ENCODE measurements at places on chromosomes 5 and 9.

GRCh38 chr5:160462167-160462566 lies 40.5 kb downstream of the PTTG1 start:
- DNase-seq = no peak

GRCh38 chr5:14893381-14893780 lies 21.8 kb upstream of the ANKH start:
- no peak for DNase-seq

DNA sequence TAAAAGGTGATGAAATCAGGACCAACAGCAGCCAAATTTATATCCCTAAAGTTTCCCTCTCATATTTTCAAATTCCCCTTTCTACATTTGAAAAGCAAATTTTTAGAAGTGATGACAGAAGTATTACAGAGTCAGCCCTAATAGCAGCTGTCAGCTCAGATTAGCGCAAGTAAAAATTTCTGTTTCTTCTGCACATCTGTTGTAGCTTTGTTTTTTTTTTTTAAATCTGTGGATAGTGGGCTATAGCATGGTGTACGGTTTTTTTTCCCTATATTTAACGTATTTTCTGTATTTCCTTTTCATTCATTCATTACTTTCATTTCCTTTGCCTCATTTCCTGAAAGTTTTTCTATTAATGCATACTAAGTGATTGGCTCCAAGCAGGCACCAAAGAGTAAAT lies 99.1 kb downstream of the MACIR start:
- no peak for DNase-seq

GRCh38 chr5:68983043-68983442 lies 110.8 kb upstream of the SLC30A5 start:
- DNase-seq = no peak

GRCh38 chr9:95133325-95133705 lies 184.2 kb downstream of the FANCC start:
- no peak for DNase-seq

DNA sequence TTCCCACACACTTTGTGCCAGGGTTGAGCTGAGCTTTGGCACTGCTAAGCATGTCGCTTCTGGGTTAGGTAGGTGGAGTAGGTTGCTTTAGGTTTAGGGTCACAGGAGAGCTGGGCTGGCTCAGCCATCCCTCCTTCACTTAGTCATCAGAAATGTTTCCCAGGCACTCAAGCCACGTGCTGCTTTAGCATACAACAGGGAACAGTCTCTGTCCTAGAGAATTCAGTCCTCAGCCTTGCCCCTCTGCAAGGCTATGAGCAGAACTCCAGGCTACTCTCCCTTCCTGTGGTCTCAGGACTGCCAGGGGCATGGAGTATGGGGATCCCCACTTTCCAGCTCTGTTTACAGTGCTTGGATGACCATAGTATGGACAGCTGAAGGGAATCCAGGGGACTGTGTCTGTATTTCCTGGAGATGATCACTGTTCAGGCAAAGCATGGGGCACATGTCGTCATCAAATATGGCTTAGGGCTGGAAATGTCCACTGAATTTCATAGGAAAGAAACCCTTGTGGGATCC lies 7.5 kb upstream of the ANKRD33B start:
- DNase-seq = no peak

GRCh38 chr9:88814577-88814976 lies 176.7 kb upstream of the S1PR3 start:
- DNase-seq = peak; percentile 43

- no peak for DNase-seq
Observed at GRCh38 chr9:136584934-136585333, 39.1 kb upstream of the NOTCH1 start.

DNA sequence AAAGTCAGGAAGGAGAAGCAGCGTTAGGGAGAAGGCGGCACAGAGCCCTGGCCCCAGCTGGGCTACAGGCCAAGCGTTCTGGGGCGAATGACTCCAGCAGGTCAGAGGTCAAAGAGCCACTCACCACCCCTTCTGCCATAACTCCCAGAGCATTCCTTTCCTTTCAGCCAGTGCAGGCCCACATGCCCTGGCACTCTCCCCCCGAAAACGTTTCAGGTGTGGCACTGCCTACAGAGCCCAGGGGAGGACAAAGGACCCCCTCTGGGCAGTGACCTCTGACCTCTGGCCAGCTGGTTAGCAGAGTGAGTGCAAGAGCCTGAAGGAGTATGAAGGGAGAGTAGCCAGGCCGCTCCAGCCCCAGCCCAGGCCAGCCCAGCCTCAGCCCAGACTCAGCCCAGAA lies 4.9 kb downstream of the ABCA2 start:
- DNase-seq = no peak

DNA sequence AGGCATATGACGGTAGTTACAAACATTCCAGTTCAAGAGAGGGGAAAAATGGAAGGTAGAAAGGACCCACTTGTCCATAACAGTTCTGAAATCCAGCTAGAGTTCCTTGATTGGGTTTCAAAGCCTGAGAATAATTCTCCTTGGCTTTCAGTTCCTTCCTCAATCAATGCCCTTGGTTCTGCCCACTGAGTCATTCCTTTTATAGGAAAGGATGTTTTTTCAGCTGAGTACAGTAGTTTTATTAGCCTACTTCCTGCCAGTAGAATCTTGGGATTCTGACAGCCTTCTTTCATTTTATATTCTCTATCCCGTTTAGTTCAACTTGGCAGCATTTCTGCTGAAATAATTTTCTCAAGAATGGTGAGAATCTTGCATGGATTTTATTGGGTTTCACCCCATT lies 386.9 kb upstream of the SMC2 start:
- no peak for DNase-seq

GRCh38 chr9:83388346-83388745 lies 149.9 kb downstream of the FRMD3 start:
- no peak for DNase-seq

- DNase-seq = no peak
Observed at GRCh38 chr5:167720259-167720658, 571.2 kb upstream of the WWC1 start.

GRCh38 chr5:102138243-102138653 lies 157.8 kb downstream of the SLCO4C1 start:
- no peak for DNase-seq

DNA sequence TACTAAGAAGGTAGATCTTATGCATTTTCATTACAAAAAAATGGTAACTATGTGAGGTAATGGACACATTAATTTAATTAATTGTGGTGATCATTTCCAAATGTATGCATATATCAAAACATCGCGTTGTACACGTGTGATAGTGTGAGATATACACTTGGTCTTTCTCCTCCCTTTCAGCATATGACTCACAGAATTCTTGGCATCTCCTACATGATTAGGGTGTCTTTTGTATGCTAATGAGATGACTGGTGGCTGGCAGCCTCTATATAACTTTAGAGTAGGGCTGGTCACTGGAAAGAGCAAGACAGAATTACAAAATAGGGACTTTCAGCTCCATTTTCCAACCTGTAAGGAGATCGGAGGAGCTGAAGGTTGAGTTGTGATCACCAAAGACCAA lies 1167.6 kb downstream of the CDH12 start:
- DNase-seq = no peak

DNA sequence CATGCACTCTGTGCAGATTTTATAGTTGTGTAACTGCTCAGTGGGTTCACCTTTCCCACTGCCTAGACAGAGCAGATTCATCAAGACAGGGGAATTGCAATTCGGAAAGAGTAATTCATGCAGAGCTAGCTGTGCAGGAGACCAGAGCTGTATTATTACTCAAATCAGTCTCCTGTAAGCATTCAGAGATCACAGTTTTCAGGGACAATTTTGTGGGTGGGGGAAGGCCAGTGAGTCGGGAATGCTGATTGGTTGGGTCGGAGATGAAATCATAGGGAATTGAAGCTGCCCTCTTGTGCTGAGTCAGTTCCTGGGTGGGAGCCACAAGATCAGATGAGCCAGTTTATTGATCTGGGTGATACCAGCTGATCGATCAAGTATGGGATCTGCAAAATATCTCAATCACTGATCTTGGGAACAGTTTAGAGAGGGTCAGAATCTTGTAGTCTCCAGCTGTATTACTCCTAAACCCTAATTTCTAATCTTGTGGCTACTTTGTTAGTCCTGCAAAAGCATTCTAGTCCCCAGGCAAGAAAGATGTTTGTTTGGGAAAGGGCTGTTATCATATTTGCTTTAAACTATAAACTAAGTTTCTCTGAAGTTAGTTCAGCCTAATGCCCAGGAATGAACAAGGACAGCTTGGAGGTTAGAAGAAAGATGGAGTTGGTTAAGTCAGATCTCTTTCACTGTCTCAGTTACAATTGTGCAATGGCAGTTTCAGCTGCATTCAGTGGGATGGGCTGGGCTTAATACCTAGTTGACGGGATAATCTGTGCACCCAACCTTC lies 12.7 kb upstream of the SVEP1 start:
- no peak for DNase-seq

GRCh38 chr5:83368835-83369234 lies 102.7 kb upstream of the VCAN start:
- DNase-seq = no peak

GRCh38 chr9:22454016-22454415 lies 7.4 kb downstream of the DMRTA1 start:
- no peak for DNase-seq

GRCh38 chr5:25858019-25858418 lies 1180.4 kb downstream of the CDH9 start:
- no peak for DNase-seq

- no peak for DNase-seq
Observed at GRCh38 chr9:77980622-77981021, 51.0 kb downstream of the GNAQ start.

GRCh38 chr5:1344975-1345838 lies at the start of gene CLPTM1L:
TSS of gene CLPTM1L (minus strand) at chr5:1345099. CDS start at chr5:1344841, 258 bp downstream.
- DNase-seq = peak; percentile 39

GRCh38 chr5:57411982-57412381 lies 70.6 kb downstream of the ACTBL2 start:
- no peak for DNase-seq

DNA sequence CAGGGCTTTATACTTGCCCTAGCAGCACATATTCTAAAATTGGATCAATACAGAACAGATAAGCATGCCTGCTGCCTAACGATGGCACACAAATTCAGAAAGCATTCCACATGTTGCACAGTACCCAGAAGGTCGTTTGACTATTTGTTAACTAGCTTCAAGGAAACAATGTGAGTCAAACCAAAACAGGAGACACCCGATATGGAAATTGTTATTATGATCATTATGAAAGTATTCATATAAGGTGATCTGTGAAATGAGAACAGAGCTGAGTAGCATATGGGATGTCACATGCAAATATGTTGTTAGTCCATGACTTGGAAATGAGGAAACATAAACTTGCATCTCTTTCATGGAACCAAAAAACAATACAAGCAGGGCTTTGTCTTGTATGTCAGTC lies 56.3 kb upstream of the BICD2 start:
- DNase-seq = no peak

GRCh38 chr5:159178978-159179377 lies 30.4 kb downstream of the RNF145 start:
- DNase-seq = peak; percentile 93

Measured in AG04450 (cell line).